ENCODE measurements at places on chromosomes 12 and 14.

- no peak for DNase-seq
Observed at GRCh38 chr12:728781-729180, 23.6 kb upstream of the WNK1 start.

GRCh38 chr14:89648510-89648909, 231.5 kb upstream of the FOXN3 start:
- DNase-seq: no peak

GRCh38 chr14:96511667-96512066, 9.5 kb downstream of the PAPOLA start:
- no peak for DNase-seq

- peak; percentile 62 for DNase-seq
Observed at GRCh38 chr14:99971087-99971940, 93.9 kb upstream of the EVL start.

DNA sequence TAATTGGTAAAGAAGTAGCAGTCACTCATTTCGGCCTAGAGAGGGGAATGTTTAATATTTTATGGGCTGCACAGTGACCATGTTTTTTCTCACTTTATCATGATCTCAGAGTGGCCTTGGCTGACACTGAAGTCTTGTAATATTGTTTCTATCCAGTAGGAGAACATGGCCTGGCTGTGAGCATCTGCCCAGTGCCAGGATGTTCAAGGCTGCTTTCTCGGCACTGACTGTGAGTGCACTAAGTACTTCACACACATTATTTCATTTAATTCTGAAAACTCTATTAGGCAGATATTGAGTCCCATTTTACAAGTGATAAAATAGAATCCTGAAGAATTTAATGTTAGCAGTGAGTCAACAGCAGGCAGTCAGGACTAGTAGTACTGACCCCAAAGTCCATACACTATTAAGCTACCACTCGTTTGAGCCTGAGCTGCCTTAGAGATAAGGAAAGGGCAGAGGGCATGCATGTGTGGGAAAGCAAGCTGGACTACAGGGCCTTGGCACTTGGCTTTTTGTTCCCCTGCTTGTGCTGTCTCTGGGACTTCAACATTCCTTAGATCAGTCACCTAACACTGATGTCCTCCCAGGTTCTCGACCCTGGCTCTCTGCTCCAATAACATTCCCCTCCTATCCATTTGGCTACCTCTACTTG, 42.2 kb upstream of the APPL2 start:
- DNase-seq: no peak

DNA sequence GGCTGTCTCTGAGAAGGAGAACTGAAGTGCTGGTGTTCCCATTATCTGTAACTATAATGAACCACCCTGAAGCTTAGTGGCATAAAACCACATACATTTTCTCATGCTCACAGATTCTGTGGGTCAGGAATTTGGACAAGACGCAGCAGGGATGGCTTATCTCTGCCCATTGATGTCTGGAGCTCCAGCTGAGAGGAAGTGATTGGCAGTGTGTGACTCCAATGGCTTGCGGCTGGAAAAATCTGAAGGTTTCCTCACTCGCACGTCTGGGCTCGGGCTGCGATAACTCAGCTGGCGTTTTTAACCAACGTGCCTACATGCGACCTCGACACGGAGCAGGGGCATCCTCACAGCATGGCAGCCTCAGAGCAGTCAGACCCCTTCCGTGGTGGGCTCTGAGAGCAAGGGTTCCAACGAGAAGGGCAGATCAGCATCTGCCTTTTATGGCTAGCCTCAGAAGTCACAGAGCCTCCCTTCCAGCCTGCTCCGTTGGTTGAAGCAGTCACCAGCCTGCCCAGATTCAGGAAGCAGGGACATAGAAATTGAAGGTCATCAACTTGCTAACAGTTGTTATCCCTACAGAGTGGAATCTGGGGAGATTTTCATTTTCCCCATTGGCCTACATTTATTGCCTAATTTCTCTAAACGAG, 143.3 kb upstream of the BCL2L14 start:
- DNase-seq: no peak

DNA sequence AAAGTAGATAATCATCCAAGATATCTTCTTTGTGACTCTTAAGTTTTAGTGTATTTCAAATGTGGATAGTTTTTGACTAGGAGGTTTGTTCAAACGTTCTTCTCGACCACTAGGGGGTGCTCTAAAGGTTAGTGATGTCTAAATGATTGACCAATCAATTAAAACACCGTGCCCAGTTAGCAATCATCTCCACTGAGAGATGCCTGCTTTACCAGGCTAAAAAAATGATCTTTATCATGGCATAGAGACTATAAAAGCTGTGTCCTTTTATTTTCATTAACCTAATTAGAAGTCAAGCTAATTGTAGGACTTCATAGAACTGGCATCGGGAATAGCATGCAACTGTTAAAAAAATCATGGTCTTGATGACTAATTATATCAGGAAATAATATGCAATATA, 153.9 kb downstream of the PRKCH start:
- no peak for DNase-seq

- no peak for DNase-seq
Observed at GRCh38 chr12:102535306-102535705, 54.9 kb upstream of the IGF1 start.

GRCh38 chr12:41419131-41419893, 231.2 kb downstream of the PDZRN4 start:
- DNase-seq: no peak

- DNase-seq: no peak
Observed at GRCh38 chr14:70257526-70257925, 68.8 kb upstream of the SLC8A3 start.

GRCh38 chr14:23434488-23435222, 805 bp downstream of the MYH7 start:
- no peak for DNase-seq

- no peak for DNase-seq
Observed at GRCh38 chr14:105075379-105076295, 10.4 kb upstream of the GPR132 start.

GRCh38 chr12:49292729-49293055, 2.3 kb upstream of the PRPH start:
- no peak for DNase-seq

DNA sequence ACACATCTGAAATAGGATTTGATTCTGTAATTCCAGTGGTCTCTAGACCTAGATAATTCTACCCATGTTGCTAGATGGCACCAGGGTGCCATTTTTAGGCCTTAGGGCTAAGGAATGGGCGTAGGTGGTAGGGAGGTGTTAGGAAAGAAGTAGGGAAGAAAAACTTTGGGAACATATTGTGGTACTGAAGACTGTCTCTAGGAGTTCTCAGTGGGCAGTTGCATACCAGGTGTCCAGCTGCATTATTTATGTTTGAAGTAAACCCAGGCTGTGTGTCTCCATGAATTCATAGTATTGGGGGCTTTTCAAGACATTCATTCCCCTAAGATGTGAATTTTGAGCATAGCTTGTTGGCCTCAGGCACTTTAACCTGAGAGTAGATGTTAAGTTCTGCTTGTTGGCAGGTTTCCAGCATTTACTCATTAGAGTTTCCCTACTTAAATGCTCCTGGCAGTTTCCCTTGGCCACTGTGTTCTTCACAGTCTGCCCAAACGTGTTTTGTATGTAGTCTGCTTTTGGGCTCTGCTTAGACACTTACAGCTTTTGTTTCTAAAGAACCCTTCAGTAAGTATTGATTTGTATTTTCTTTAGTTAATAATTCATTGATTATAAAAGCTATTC, 31.5 kb upstream of the CCT2 start:
- no peak for DNase-seq

DNA sequence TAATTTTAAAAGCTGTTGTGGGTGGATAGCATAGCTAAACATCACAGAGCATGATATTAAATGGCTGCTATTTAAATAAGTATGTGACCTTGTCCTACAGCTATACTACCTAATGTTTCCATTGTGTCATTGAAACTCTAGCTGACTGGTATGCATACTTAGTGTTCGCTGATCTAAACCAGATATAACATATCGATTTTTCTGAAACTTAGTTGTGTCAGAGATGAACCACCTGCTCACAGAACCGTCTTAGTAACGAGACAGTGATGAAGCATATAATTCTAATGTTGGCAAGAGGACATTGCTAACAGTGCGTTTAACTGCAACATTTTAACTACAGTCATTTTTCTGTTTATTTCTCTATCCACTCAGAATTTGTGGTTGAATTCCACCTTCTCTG, 36.1 kb upstream of the NUAK1 start:
- DNase-seq: no peak

- DNase-seq: no peak
Observed at GRCh38 chr12:65903691-65904383, 79.6 kb downstream of the HMGA2 start.

- no peak for DNase-seq
Observed at GRCh38 chr12:42481368-42481767, 108.2 kb downstream of the PRICKLE1 start.

DNA sequence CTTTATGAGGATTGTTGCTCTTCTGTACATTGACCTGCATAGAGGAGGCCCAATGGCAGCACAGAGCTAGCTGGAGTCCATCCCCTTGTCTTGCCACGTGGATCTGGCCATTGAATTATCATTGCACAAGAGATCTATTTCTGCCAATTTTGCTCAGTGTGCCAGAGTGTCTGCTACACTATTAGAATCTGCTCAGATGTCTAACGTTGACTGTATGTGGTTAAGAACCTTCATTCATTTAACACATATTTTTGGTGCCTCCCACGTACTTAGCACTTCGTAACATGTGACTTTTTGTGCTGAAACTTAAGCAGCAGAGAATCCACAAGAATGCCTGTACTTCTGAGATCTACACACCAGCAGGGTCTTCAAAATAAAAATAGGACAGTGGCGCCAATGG, 166.0 kb upstream of the VASH1 start:
- no peak for DNase-seq

GRCh38 chr12:102528111-102528510, 47.7 kb upstream of the IGF1 start:
- DNase-seq: no peak

DNA sequence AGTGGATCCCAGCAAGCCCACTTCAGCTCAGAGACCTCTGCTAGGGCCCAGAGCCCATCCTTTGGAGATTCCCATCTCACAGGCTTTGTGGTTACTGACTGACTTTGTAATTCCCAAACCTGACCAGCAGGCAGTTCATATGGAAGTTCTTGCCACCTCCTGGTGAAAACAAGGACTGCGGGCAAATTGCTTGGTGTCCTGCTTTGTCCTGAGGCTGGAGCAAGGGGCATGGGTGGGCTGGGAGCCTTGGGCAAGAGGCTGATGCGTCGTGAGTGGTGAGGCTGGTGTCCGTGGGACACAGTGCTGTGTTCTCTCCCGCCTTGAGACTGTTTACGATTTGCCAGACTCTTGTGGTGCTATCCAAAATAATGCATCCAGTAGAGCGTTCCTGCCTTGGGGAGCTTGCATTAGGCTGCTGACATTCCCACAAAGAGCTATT, 91.0 kb downstream of the LRRC74A start:
- no peak for DNase-seq

- no peak for DNase-seq
Observed at GRCh38 chr12:6536894-6537579, 2.7 kb downstream of the GAPDH start.

DNA sequence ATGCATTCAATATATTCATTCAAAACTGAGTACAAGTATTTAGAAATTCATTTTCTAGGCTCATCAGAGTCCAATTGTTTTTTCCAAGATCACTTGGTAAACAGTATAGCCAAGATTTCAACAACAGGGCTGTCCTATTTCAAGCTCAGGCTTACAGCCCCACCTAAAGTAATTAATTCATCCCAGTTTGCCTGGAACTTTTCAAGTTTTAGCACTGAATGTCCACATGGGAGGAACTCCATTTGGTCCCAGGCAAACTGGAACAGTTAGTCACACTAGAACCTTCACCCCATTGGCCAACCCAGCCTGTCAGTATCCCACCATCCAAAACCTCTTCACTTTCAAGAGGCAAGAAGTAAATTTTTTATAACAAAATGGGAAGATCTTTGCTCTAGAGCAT, 210.9 kb downstream of the DPY19L2 start:
- no peak for DNase-seq

- no peak for DNase-seq
Observed at GRCh38 chr12:117097159-117097558, 2.1 kb downstream of the TESC start.

DNA sequence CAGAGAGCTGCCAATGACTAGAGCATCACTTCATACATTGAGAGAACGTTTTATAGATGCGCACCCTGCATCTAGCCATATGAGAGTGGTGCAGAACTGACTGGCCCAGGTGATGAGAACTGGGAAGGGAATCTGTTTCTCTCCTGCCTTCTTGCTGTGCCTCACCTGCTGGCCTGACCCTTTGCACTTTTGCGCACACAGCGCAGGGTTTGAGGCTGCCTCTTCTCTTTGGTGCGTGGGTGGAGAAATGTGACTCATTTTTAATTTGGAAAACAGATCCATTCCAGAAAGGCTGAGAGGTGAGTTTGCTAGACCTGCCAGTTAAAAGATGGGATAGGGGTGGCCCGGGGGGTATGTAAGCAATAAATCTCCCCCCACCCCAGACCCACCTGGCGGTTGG, 453 bp upstream of the ESRRB start:
- DNase-seq: no peak

DNA sequence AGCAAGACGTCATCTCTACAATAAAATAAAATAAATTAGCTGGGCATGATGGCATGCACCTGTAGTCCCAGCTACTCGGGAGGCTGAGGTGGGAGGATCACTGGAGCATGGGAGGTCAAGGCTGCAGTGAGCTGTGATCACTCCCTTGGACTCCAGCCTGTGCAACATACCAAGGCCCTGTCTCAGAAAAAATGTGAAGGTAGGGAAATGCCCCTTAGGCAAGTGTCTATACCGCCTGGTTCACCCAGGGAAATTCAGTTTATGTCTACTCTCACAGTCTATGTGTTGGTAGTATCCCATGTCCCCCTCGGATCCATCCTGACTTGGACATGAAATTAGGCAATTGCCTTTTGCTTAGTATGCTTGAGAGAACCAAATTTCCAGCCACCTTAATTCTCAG, 88.4 kb upstream of the TMEM132C start:
- no peak for DNase-seq

DNA sequence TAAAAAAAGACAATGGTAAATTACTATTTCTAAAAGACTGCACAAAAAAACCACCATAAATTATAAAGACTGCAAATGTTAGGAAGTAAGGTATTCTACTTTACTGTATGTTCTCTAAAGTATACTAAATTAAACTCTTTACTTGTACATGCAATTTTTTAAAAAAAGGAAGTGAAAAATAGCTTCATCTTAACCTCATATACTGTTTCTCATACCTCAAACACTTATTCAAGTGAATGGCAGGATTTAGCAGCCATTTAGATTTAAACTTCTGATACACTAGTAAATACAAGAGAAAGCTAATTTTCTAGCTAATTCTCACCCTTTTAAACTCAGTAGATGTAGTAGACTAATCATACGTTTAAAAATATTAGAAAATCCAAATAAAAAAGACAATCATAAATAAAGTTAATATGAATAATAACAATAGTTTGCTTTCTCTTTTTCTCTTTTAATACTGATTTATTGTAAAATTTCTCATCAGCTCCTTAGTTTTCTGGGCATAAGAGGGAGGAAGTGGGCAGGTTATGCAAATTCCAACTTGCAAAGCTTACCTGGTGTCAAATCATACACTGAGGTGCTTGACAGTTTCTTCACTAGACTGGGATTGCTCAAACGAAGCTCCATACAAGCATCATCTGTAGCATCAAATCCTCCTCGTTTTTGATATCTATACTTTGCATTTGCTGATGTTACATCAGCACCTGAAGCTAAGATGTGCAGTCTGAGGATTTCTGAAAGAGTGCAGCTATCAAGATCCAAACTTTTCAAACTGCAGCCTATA, 71.0 kb upstream of the CFL2 start:
- DNase-seq: no peak
